Activated naive CD4-positive, alpha-beta T cell treated with anti-CD3 and anti-CD28 coated beads, Interleukin-2, amount 50 U/mL, for 72 hours (primary cell): ENCODE measurements at places on chromosomes 5 and 9.

DNA sequence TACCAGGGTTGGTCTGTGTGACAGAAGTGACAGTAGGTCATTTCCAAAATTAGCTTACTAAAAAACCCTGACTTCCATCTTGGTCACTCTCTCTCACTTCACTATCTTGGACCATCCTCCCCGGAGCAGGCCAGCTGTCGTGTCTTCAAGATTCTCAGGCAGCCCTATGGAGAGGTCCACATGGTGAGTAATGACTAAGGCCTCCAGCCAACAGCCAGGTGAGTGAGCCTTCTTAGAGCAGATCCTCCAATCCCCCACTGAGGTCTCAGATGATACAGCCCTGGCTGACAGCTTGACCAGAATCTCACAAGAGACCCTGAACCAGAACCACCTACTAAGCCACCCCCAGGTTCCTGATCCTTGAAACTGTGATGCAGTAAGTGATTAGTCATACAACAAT is 92.0 kb downstream of the DCP2 start:
- no peak for DNase-seq

DNA sequence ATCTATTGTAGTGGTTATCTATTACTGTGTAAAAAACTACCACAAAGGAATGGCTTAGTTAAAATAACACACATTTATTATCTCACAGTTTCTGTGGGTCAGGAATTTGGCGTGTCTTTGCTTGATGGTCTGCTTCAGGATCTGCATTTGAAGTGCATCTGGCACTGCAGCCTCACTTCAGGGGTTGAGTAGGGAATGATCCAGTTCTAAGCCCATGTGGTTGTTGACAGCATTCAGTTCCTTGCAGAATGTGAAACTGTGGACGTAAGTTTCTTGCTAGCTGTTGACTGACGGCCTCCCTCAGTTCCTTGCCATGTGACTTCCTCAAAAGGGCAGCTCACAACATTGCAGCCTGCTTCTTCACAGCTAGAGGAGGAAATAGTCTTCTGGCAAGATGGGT is 2.1 kb upstream of the OGN start:
- DNase-seq, result peak; percentile 3

GRCh38 chr9:112103405-112103804 is 71.7 kb downstream of the SUSD1 start:
- no peak for DNase-seq

DNA sequence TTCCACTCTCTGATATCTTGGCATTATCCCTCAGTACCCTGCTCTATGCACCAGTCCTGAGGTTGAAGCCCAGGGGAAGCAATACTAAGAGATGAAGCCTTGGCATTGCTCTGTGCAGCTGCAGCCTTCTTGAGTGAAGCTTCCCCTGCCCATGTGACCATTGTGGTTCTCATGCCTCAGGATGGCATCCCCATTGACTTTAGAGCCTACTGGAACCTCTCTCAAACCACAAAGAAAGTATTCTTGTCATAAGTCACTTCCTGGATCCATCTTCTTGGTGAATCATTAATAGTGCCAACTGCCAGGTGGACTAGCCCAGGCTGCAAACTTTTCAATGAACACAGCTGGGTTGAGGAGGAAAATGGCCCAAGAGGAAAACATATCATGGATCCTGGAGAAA is 283.9 kb upstream of the RFX3 start:
- DNase-seq, result no peak

- no peak for DNase-seq
Measured at GRCh38 chr5:107985144-107985543, 314.4 kb upstream of the EFNA5 start.

DNA sequence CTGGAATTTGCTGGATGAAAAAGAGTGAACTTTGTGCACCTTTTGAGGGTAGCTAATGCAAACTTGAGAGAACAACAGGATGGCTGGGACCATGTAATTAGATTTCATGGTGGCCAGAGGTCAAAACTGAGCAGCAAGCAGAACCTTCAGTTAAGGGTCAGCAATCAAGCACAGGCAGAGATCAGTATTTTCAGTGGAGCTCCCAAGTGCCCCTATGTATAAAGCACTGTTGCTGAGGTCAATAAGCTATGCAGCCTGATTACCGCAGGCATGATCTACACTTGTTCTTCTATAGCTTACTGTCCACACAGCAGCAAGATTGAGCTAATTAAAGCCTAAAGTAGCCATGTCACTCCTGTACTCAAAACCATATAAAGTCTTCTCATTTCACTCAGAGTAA is 62.1 kb upstream of the TMC1 start:
- no peak for DNase-seq

DNA sequence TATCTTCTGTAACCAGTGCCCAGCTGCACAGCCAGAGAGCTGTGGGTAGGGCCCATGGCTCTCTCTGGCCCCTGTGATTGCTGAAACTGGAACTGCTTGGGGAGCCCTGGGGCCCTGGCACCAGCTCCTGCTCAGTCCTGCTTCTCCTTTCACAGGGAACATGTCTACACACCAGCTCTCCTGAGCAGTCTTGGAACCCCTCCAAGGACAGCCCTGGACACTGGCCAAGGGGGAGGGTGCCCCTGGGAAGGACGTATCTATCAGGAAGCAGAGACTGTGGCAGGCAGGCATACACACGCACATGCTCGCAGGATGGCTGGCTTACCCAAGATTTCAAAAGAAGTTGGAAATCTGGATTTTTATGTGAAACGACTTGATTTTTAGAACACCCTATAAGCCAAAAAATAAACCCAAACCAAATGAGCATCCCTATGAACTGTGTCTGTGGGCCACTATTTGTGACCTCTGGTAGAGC is 8.8 kb upstream of the TRAF1 start:
- no peak for DNase-seq

DNA sequence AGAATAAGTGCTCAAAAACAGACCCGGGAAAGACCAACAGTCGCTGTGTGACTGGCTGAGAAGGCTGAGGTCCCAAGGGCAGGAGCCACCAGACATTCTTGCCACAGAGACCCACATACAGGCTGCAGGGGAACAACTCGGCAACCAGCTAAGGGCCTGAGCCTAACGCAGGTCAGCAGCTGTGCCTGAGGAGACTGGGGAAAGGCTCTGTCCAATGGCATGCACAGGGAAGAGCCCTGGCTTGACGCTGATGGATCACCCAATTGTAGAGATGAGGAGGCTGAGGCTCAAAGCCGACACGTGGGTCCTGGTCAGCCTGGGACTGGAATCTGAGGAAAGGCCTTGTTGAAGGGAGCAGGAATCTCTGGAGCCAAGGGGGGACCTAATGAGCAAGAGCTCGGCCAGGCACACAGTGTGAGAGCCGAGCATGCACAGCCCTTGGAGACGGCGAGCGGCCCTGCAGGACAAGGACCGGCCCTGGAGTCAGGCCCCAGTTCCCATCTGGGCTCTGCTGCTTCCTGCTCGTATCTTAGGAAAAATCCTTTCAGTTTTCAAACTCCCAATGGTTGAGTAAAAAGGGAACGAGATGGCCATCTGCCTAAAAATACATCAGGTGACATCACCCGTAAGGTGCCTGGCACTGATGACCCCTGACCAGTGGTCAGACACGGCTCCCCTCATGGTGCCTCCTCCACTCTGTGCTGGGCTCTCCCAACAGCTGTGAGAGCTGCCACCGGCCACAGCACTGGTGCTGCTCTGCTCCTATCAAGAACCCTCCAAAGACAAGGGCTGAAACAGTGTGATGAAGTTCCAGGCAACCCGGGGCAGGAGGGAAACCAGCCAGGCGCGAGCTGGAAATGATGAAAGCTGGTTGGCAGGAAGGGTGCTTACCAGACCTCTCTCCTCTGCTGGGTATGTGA is 16.4 kb downstream of the LMAN2 start:
- no peak for DNase-seq

GRCh38 chr9:114818178-114818577 is 12.3 kb upstream of the TNFSF15 start:
- DNase-seq, result no peak

- peak; percentile 37 for DNase-seq
Measured at GRCh38 chr9:113635586-113635985, 172.1 kb downstream of the RGS3 start.

GRCh38 chr5:97608501-97608900 is 425.5 kb upstream of the RIOK2 start:
- no peak for DNase-seq

DNA sequence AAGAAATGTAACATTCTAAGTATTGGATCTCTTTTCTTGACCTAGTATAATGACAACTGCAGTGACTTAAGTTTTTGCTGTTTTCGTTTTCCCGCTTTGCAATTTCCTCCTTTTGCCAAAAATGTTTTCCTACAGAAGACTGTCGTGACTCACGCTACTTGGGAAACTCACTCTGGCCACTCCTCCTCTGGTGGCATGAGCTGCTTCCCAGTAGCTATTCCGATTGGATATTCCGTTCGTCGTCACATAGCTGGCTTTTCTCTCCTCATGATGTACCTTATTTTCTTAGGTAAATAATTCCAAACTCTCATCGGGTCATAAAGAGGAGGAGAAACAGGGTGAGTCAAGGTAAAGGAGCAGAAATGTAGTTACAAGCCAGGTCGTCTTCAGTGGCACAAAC is 64.9 kb downstream of the GOLPH3 start:
- DNase-seq, result no peak

DNA sequence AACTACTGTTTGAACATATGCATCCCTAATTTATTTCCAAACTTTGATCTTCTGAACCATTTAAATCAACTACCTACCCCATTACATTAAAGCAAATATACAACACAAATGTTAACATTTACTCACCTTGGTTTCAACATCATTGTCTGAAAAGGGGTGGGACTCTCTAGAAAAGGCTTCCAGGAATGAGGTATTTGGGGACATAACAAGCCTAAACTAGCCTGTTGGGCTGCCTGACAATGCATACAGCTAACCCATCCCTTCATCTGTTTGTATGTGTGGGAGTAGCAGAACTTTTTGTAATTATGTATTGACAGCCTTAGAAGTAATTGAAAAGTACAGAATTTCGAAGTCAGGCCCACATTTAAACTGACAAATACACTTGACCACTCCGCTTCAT is 2225.9 kb upstream of the C9orf72 start:
- DNase-seq, result no peak

- no peak for DNase-seq
Measured at GRCh38 chr9:90896231-90896630, 94.6 kb downstream of the SYK start.

DNA sequence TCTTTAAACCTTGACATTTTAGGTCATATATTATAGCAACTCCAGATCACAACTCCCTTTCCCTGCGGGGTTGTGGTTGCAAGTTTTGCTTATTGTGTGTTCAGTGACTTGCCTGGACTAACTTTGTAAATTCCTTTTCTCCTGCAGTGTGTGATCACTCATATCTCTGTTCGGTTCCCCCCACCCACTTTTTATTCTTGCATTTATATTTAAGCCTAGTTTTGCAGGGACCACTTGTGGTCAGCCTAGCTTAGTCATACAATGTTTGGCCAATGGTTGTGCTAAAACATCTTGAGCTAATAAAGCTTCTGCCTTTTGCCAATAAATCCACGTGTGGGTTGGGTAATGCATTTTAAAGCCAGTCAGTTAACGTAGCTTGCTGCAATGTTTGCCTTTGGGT is 146.5 kb upstream of the IRX4 start:
- DNase-seq, result no peak

DNA sequence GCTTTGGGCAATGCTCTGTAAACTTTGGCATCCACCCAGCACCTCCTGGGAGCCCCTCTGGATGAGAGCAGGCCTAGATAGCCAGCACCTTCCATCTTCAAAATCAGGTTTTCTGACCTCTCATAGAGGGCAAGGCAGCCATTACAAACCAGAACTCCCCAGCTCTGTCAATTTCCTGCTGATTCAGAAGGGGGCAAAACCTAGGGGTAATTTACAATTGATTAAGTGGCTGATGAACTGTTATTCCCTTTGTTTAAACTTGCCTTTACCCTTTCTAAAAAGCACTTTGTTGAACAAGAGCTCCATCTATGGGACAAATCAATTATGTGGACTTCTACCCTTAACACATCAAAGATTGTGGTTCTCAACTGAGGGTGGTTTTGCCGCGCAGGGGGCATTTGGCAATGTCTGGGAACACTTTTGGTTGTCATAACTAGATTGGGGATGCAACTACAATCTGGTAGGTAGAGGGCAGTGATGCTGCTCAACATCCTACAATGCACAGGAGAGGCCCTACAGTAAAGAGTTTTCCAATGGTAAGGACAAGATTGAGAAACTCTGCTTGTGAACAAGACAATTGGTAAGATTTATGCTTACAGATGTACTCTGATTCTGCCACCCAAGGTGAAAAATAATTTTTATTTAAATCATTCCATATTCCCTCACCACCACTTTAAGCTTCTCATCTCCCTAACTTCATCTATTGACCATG is 184.1 kb downstream of the MARCHF11 start:
- no peak for DNase-seq

- no peak for DNase-seq
Measured at GRCh38 chr5:125337294-125337693, 590.9 kb upstream of the ZNF608 start.

DNA sequence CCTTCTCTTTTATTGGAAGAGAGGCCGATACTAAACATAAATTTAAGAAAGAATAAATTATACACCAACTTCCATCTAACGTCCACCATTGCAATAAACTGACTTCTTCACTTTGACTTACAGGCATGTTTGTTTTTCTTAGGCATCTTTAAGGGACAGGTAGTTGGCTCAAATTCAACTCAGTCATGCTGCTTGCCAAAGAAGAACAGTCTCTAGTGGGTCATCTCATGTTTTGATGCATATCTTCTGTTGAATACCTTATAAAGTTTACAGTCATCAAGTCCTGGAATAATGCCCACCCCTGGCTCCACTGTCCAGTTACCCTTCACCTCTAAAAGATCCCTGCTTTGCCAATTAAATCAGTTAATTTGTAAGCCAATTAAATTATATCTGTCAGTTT is 328.2 kb upstream of the GRAMD2B start:
- DNase-seq, result no peak

GRCh38 chr5:171720086-171720485 is 65.5 kb upstream of the SMIM23 start:
- DNase-seq, result no peak

DNA sequence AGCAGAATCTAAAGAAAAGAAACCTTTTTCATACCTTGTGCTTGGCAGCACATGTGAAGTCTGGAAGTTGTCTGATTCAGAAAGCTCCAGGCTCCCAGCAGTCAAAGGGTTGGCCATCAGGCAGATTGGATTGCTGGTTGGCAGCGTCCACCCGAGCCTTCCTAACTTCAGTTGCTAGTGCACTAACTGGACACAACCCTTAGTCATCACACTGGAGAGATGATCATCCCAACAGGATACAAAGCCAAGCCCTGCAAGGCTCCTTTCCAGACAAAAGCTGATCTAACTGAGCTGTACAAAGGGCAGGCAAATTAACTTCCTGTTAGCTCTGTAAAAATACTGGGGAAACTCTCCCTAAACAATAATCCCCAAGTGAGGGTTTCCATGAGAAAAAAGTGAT is 185.6 kb downstream of the SNX18 start:
- no peak for DNase-seq
